CD4-positive, alpha-beta T cell treated with Interleukin-17A for 4 hours (primary cell): ENCODE measurements at places on chromosomes 11 and 22.

GRCh38 chr11:112288021-112288420 is 27.4 kb upstream of the PLET1 start:
- no peak for DNase-seq

DNA sequence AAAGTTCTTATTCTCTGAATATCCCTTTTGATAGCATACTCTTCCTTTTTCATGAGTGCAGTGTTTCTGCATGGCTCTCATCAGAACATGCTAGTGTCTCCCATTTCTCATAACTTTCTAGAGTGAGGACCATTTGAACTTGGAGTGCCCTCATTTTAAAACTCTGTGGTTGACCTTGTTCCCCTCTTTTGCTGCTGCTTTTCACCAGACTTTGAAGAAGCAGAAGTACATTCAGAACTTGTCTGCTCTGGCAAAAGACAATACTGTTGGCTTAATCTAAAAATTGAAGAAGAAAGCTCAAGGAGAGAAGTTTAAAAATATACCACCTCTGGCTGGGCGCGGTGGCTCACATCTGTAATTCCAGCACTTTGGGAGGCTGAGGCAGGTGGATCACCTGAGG is 35.0 kb downstream of the PPARA start:
- no peak for DNase-seq

DNA sequence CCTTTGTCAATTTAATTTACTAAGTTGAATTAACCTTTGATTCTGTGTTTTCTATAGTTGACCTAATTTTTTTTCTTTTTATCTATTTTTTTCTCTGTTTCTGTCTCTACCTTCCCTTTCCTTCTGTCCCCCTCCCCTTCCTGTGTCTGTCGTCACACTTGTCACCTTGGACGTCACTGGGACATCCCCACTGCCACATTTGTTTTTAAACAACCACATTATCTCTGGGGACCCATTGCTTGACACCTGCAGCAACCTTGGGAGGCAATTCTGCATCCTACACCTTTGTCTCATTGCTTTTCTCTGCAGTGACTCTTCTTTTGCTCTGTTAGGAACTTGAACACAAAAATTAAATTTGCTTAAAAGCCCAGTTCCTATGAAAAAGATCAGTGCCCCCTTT is 51.8 kb upstream of the TTC12 start:
- no peak for DNase-seq

DNA sequence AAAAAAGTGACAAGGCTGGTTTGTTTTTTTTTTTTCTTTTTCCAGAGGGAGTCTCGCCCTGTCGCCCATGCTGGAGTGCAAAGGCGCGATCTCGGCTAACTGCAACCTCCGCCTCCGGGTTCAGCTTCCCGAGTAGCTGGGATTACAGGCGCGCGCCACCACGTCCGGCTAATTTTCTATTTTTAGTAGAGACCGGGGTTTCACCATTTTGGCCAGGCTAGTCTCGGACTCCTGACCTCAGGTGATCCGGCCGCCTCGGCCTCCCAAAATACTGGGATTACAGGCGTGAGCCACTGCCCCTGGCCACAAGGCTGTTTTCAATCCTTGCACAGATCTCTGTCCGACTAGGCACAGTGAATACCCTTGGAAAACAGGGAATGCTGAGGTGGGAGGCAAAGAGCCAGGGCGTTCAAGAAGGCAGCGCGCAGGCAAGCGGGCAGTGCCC is 566 bp downstream of the ATP6V1E1 start:
- no peak for DNase-seq

GRCh38 chr11:116702772-116703385 is 69.9 kb downstream of the BUD13 start:
- DNase-seq = no peak

- DNase-seq = no peak
Measured at GRCh38 chr11:76094740-76095139, 111.6 kb downstream of the WNT11 start.

- no peak for DNase-seq
Measured at GRCh38 chr11:31987118-31988005, 103.5 kb upstream of the RCN1 start.
